ENCODE measurements at places on chromosomes 5 and 9.
A peak's percentile ranks its signal among the peaks of the same experiment; 100 is the strongest.

DNA sequence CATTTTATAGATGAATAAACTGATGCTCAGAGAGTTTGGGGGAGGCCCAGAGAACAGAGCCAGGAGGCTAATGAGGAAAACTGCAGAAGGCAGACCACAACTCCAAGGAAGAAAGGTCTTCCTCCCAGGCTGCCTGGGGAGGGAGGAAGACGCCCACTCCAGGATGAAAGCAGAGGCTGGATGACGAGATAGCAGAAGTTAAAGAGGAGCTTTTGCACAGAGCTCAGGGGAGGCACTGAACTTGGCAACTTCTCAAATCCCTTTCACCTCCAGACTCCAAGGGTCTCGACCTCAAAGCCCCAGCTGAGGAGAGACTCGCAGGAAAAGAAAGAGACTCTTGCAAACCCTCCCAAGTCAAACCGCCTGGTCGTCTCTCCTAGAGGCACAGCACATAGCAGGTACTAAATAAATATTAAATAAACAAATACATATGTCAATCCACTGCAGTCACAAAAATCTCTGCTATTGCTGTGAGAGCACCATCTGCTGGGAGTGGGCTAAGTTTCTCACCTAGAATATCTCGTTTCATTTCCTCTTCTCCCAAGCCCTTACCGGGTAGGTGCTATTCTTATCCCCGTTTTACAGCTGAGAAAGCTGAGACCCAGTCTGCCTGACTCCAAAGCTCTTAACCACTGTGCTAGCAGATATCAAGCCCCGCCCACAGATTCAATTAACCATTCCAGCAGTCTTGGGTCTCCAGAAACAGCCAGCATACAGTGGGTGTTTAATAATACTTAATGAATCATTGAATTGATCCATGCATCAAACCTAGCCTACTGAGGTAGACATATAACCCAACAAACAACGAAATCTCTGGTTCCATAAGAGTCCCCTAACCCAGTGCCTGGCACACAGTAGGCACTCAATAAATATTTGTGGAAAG is 97.8 kb upstream of the HAND1 start:
- DNase-seq = no peak

DNA sequence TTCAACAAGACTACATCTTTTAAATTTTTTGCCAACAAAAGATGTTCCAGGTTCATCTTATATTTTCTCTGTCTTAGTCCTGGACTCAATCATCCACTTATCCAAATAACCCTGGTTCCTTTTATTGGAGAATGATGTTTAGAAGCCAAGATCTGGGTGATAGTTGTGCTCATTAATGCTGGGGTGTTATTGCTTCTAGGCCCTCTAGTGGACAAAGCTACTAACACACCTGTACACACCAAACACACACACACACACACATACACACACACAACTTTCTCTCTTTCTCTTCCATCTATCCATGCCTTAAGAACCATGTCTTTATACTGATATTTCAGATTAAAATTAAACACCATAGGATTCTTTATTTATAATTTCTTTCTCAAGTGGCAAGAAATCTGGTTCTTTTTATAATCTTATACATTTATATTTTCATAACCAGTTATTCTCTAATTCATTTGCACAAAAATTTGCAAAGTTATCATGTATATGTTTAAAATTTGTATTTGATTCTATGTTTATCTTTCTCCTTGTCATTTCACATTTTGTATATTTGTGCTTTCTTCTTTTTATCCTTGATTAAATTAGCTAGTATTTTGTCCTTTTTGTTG is 179.1 kb upstream of the SMIM23 start:
- DNase-seq = no peak

DNA sequence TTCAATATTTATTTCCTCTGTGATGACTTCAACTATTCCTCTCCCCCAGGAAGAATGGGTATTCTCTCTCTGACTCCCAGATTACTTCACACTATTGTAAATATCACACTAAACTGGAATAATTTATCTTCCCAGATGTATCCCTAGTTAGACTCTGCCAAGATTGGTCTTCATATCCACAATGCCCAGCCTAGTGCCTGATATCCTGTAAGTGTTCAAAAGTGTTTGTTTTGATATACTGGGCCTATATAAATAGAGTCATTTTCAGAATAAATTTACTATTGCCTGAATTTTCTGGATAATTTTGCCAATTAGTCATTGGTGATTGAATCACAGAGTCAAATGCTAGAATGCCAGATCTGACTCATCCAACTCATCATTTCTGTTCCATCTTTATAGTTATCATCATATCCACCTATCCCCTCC is 143.7 kb upstream of the TNC start:
- no peak for DNase-seq

GRCh38 chr5:93278896-93279295 is 302.1 kb downstream of the NR2F1-AS1 start:
- no peak for DNase-seq

DNA sequence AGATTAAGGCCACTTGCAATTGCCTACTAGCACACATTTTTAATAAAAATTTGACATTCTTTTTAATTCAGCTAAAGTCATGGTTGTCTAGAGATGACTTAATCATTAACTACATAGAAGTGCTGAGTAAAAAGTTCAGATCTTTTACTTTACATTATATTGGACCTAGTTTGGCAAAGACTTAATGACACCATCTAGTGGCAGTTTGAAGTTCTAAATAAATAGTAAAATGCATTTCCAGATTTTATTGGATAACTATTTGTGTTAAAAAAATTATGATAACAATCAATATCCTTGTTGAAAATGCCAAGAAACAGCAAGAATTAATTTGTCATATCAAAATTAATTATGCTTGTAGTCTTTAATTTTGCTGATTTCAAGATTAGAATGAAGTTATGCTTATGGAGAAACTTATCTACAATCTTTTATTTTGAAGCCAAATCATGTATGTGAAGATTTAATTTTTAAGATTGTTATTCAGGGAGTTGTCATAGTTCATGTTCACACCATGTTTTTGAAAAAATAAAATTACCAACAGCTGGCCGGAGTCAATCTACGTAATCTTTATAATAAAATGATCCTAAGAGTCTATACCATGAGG is 69.6 kb upstream of the PJA2 start:
- DNase-seq = peak; percentile 28

GRCh38 chr9:29588361-29588760 is 2015.1 kb upstream of the C9orf72 start:
- no peak for DNase-seq

- peak; percentile 13 for DNase-seq
Measured at GRCh38 chr9:4553951-4554381, 63.7 kb downstream of the SLC1A1 start.

DNA sequence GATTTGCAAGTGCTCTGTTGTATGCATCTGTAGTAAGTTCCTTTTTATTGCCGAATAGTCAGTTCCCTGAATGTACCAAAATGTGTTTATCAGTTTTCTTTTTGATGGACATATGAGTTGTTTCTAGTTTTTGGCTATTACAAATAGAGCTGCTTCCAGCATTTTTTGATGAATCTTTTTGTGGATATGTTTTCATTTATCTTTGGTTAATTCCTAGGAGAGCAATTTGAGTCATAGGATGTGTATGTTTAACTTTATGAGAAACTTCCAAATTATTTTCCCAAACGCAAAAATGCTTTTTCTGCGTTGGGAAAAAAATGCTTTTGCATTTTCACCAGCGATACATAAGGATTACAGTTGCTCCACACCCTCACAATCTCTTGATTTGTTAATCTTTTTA is 287.7 kb downstream of the FER start:
- no peak for DNase-seq

GRCh38 chr9:114860187-114860586 is 54.3 kb upstream of the TNFSF15 start:
- no peak for DNase-seq

- no peak for DNase-seq
Measured at GRCh38 chr9:79001012-79001411, 570.8 kb upstream of the TLE4 start.

Data from NCI-H446 treated with DMSO at 0.1 percent for 48 hours (cell line).